Small intestine (tissue), 16 donors: ENCODE measurements at places on chromosomes 2 and 18.

- H3K27ac ChIP-seq, result no peak overlapping the region
- peak; percentile 6 for DNase-seq
- H3K4me1 ChIP-seq, result no peaks in the 10 kb centered on the region
- H3K4me3 ChIP-seq, result no peak overlapping the region
These were observed 18.2 kb downstream of the WDR35 start for GRCh38 chr2:19971691-19972090.

GRCh38 chr2:46267616-46268015 is 29.6 kb upstream of the EPAS1 start:
- no peak overlapping the region for H3K27ac ChIP-seq
- H3K4me1 ChIP-seq, result no peaks in the 10 kb centered on the region
- no peak for DNase-seq
- H3K36me3 ChIP-seq, result no peaks in the 10 kb centered on the region
- no peak overlapping the region for H3K4me3 ChIP-seq
- H3K27me3 ChIP-seq, result no peaks in the 10 kb centered on the region

DNA sequence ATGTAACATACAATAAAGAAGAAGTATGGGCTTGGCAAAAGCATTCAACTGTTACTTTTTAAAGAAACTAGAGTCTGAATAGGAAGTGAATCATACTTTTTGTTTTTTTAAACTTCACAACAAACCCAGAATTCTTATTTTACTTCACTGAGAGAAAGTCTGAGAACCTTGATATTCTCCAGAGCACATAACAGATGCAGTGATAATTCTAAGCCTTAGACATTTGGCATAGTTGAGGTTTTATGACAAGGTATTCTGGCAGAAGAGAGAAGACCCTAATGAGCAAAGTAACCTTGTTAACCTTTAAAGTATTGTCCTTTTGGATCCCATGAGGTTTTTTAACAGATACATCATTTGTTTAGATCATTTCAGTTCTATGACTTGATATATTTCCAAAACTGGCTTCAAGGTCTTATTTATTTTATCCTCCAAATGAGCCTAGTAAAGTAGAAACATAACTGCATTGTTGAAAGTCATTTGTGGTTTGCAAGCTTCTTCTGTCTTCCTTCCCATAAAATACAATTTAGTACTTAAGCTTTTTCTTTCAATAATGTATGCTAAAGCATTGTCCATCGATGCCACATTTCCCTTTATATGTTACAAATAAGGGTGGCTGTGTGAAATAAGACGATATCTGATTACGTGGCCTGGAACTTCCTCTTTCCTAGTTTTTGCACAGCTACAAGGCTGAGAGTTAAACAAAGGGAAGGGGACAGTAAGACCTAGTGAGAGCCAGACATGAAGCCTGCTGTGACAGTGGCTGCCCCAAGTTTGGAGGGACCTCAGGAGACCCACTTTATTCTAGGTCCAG is 86.1 kb upstream of the ITPRID2 start:
- no peaks in the 10 kb centered on the region for H3K4me1 ChIP-seq
- H3K27me3 ChIP-seq, result no peaks in the 10 kb centered on the region
- H3K4me3 ChIP-seq, result no peak overlapping the region
- H3K27ac ChIP-seq, result peak overlapping the region; percentile 12

DNA sequence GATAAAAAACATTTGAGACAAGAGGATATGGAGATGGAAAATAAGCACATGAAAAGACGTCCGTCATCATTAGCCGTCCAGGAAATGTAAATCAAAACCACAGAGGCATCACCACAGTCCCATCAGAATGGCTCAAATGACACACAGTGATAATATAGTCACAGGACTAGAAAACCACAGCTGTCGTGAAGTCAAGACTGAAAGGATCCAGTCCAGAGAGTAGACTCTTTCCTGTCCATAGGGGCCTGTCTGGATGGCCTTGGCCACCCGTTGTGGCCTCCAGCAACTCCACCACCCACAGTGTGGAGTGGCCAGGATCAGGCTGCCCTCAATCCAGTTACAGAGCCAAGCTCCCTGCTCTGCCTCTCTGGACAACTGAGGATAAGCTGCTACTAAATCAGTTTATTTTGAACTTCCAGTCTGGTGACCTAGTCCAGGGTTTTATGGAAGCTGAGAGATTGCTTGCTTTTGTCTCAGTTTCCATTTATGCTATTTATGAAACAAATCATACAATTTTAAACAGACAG is 60.4 kb downstream of the RHOB start:
- no peaks in the 10 kb centered on the region for H3K36me3 ChIP-seq
- H3K4me1 ChIP-seq, result peaks cover 3% of the 10 kb centered on the region
- no peak overlapping the region for H3K27ac ChIP-seq
- no peak for DNase-seq
- H3K27me3 ChIP-seq, result no peaks in the 10 kb centered on the region
- H3K4me3 ChIP-seq, result no peak overlapping the region

DNA sequence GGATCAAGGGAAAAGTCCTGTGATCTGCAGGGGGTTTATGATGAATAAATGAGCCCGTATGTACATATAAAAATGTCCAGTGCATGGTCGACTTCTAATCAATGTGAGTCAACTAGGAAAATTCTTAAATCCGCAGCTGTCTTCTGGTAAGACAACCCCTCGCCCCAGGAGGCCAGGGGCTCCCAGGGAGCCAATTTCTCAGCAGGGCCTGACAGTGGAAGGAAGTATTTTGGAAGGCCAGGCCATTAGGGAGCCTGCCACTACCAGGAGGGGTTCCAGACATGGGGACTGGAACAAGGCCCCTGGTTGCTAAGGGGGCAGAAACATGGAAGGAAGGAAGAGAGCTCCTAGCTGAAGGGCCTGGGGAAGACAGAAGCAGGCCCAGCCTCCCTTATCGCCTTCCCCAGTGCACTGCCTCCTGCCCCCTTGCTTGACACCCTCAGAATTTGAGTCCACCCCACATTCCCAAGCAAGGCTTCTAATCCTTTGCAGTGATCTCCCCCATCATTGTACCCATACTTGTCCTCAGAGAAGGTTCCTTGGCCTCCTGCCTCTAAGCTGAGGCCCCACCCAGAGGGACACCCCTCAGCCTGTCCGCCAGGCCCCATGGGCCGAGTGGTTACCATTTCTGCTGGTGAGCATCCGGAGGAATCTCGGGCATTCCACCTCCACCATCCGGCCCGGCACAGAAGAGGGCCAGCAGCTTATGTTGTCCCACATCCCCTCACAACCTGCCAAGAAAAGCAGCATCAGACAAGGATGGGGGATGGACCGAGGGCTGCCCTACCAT is 45.9 kb downstream of the SCTR start:
- H3K36me3 ChIP-seq, result no peaks in the 10 kb centered on the region
- no peak overlapping the region for H3K4me3 ChIP-seq
- no peak overlapping the region for H3K27ac ChIP-seq
- DNase-seq, result no peak
- H3K4me1 ChIP-seq, result peaks cover 3% of the 10 kb centered on the region
